ELF-1 (cell line): ENCODE measurements at places on chromosomes 12 and 14.

DNA sequence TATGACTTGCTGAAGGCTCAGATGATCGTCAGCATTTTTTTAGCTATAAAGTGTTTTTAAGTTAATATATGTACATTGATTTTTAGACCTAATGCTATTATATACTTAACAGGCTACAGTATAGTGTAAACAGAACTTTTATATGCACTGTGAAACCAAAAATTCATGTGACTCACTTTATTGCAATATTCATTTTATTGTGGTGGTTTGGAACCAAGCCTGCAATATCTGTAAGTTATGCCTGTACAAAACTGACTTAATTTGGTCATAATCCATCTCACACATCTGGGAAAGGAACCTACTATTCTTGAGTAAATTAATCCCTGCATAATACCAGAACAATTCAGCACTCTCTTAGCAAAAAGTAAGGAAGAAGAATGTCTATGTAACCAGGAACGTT lies 390.7 kb downstream of the SYT1 start:
- DNase-seq = no peak

- no peak for DNase-seq
Observed at GRCh38 chr12:75856235-75856634, 175.3 kb downstream of the PHLDA1 start.

- no peak for DNase-seq
Observed at GRCh38 chr14:59863806-59864525, 6.6 kb downstream of the RTN1 start.

- peak; percentile 12 for DNase-seq
Observed at GRCh38 chr14:53493860-53494259, 340.7 kb upstream of the DDHD1 start.

DNA sequence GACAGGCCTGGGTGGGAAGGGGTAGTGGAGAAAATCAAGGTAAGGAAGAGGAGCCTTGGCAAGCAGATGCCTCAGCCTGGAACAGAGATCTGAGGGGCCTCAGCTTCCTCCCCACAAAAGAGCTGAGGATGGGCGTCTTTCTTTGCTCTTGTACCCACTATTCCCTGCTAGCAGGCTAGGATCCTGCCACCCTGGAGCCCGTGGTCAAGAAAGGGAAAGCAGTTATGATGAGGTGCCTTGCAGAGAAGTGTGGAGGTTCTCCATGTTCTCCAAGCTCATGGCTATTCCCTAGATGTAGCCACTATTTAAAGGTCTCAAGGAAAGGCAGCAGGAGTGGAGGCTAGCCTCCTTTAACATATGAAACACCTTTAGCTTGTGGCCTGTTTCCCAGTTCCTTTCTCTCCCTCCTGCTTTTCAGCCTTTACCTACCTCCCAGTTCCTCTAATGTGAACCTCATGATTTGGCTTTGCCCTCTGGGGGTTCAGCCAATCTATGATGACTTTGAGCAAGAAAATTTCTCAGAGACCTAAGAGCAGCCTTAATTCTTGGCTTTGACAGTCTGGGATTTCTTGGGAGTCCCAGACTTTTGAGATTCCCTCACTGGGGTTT lies 1.1 kb downstream of the IKZF4 start:
- no peak for DNase-seq

GRCh38 chr12:115384391-115384790 lies 700.4 kb upstream of the TBX3 start:
- DNase-seq = no peak

DNA sequence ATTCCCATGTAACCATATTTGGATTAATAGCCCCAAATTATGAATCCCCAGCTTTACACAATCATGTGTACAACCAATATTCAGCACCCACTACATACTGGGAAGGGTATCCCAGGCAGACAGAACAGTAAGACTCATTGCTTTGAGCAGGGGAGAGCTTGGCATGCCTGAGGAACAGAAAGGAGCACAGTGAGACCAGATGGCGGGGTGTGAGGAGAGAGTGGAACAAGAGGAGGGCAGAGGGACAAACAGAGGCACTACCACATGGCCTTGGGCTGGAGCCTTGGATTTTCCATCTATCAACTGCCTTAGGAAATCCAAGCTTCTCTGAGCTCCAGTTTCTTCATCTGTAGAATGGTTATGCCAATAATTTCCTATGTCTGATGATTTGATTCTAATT lies 3.8 kb downstream of the DGKA start:
- no peak for DNase-seq

DNA sequence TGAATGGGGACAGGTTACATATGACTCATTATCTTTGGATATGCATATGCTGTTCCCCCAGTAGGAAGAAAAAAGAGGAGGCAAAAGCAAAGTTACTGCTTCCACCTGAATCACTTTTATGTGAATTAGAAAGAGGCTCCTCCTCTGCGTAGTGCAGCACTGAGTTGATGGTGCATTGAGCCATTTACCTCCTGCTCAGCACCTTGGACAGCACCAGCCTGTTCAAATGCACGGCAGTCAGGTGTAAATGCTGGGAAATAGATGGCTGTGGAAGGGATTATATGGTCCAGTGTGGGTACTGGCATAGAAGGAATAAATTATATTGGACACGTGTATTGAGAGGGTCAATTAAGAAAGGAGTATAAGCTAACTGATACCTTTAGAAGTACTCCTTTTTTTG lies 541.9 kb upstream of the SEL1L start:
- peak; percentile 20 for DNase-seq

- DNase-seq = no peak
Observed at GRCh38 chr14:61608245-61609165, 86.8 kb upstream of the HIF1A start.

GRCh38 chr14:90630171-90630806 lies 185.9 kb downstream of the TTC7B start:
- no peak for DNase-seq

DNA sequence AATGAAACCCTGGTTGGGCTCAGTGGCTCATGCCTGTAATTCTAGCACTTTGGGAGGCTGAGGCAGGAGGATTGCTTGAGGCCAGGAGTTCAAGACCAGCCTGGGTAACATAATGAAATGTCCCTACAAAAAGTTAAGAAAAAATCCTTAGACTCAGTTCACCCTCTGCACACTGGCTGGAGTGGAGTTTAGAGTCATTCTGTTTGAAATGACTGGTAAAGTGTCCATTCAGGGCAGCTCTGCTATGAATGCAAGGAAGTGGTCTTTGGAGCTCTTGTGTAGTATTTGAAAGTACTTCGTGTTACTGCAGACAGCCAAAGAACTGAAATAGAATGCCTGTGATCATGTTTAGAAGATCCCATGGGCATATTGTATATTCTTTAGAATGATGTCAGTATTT lies 466.5 kb downstream of the PCNX1 start:
- DNase-seq = no peak

GRCh38 chr12:28602786-28603185 lies 412.5 kb downstream of the CCDC91 start:
- DNase-seq = no peak

GRCh38 chr14:70718383-70719118 lies 76.8 kb downstream of the TTC9 start:
- DNase-seq = peak; percentile 32

GRCh38 chr12:356276-356988 lies 32.7 kb downstream of the KDM5A start:
- no peak for DNase-seq

GRCh38 chr12:1504895-1505311 lies 89.5 kb downstream of the FBXL14 start:
- DNase-seq = no peak

- DNase-seq = peak; percentile 84
Observed at GRCh38 chr14:102827716-102828115, 50.5 kb downstream of the TRAF3 start.

GRCh38 chr14:87171141-87171540 lies 821.8 kb downstream of the GALC start:
- no peak for DNase-seq

GRCh38 chr12:96398424-96399119 lies 1.7 kb downstream of the CDK17 start:
- DNase-seq = peak; percentile 7

DNA sequence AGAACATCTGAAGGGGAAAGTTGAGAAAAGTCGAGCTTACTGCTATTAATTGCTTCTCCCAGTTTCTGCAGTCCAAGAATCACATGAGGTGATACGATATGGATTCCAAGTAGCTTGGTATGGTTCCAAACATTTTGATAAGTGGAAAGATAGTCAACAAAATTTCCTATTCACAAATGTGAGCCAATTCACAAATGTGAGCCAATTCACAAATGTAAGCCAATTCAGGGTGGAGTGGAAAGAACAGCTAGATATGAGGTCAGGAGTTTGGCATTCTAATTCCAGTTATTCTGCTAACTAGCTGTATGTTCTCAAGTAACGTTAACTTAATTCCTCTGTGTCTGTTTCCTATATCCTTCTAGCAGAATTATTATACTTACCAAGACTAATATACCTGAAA lies 37.6 kb upstream of the DHRS4 start:
- DNase-seq = no peak

GRCh38 chr14:30333934-30334333 lies 225.0 kb upstream of the G2E3 start:
- DNase-seq = no peak

- no peak for DNase-seq
Observed at GRCh38 chr14:22012452-22012851, 338.8 kb upstream of the OR4E1 start.

DNA sequence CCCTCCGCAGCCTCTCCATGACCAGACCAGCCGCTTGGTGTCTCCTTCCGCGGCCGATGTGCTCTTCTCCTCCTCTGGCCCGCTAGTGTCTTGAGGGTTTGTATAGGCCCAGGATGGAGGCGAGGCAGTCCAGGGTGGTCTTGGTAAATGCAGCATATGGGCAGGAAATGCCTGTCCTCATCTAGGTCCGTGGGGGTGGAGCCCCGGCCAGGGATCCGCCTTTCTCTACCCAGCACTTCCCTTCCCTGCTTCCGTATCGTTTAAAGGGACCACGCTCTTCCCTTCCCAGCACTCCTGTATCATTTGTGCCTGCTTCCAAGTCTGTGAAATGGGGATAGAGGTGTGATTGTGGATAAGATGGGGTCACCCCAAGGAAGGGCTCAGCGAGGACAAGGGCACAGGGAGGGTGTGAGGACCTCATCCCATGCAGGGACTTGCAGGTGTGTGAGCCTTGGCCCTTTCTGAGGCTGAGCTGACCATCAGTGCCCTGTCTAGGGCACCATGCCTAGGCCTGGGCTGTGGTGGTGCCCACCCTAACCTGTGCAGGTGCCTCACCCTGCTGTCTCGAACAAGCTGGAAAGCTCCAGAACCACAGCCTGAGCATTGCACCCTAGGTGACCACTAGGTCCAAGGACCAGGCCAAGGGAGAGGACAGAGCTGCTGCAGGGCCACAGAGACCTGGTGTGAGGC lies 326.8 kb upstream of the RTL1 start:
- no peak for DNase-seq

- DNase-seq = no peak
Observed at GRCh38 chr14:70803321-70804310, 5.7 kb downstream of the MAP3K9 start.

DNA sequence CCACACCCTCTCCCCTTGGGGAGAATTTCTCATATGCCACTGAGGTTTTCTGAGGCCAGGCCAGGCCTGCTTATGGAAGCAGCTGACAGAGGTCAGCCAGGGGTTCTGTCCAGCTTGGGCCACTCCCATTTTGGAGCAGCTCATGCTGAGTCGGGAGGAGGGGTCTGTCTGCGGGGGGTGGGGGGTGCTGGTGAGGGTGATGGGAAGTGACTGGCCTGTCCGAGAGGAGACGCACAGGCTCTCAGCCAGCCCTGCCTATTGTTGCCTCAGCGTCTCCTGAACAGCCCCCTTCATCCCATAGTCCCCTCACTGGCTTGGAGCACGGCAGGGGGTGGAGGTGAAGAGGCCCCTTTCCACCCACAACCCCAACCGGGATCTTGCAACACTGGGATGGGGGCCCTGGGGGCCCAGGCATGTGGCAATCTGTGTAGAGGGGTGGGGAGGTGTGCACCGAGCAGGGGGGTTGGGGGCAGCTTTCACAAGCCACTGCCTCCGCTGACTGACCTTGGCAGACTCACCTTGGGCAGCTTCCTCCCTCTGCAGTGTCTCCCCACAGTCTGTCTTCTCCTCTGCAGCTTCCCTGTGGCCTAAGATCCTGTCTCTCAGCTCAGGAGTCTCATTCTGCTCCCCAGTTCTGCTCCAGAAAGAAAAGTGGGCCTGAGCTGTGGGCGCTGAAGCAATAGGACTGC lies 5.5 kb downstream of the CEBPE start:
- no peak for DNase-seq

- DNase-seq = peak; percentile 34
Observed at GRCh38 chr12:6700646-6701051, at the start of gene PIANP. Gene PIANP, minus strand, starts transcription at chr12:6700815. Its CDS starts 2,754 bp downstream, at chr12:6698061.

DNA sequence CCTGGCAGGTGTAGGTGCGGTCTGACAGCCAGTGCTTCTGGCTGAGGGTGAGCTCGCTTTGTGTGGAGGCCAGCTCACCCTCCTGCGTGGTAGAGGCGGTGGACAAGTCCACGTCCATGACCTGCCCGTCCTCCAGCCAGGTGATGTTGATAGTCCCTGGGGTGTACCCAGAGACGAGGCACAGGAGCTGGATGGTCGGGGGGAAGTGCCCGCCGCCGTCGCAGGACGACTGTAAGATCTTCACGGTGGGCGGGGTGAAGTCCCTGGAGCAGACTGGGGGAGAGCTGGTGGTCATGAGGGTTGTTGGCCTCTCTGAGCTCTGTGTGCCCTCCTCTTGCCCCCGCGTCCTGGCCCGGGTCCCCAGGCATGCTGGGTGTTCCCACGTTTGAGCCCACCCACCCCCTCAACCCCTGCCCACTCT lies 74.6 kb downstream of the TMEM121 start:
- DNase-seq = no peak

DNA sequence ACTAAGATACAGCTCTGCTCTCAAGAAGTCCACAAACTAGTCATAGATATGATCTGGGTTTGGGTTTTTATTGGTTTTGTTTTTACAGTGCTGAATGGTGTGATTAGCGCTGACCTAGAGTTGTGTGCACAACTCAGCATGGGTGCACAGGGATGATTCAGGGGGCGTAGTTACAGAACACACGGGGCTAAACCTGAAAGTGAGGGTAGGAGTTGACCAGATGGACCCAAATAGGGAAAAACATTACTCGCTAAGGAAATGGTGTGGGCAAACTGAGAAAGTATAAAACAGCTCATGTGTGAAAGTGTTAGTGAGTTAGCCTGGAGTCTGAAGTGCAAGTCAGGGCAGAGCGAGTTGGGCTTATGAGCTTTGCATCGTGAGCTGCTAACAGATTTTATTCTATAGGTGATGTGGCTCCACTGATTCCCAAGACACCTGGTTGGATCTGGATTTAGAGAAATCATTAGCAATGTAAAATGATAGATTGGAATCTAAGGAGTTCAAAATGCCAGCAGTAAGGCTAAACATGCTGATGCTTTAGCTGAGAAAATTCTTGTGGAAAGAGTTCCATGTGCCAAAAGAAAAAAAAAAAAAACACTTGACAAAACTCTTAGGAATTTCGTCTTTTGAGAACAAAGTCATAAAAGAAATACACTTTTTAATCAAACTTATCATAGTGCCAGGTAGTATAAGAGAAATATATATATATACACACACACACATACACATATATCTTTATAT lies 134.9 kb downstream of the SLC5A8 start:
- DNase-seq = no peak

GRCh38 chr12:78176643-78177042 lies 345.9 kb downstream of the NAV3 start:
- no peak for DNase-seq

GRCh38 chr12:80752464-80752863 lies 35.8 kb downstream of the MYF5 start:
- DNase-seq = no peak

GRCh38 chr12:85923767-85924331 lies 49.8 kb downstream of the NTS start:
- DNase-seq = no peak
